Activated CD4-positive, CD25-positive, alpha-beta regulatory T cell treated with anti-CD3 and anti-CD28 coated beads, Interleukin-2, amount 50 U/mL, for 16 hours (primary cell): ENCODE measurements at places on chromosomes 4 and X.
A peak's percentile ranks its signal among the peaks of the same experiment; 100 is the strongest.

GRCh38 chr4:57501720-57502119, 391.5 kb upstream of the IGFBP7 start:
- DNase-seq: no peak

GRCh38 chr4:83605744-83606172, 69.8 kb downstream of the GPAT3 start:
- no peak for DNase-seq

DNA sequence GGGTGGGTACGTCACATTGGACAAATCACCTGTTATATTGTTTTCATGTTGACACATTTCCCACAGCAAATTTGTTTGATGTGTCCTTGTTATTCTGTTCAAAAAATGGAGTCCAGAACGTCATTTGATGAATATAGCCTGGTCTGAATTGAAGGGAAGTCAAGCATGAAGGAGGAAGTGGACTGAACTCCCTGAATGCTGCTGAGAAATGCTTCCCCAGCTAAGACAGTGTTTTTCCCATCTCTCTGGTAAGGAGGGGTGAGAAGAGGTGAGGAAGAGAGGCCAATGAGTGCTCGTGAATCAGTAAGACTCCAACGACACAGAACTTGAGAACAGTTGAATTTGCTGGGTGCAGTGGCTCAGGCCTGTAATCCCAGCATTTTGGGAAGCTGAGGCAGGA, 127.4 kb downstream of the RBM47 start:
- DNase-seq: no peak

DNA sequence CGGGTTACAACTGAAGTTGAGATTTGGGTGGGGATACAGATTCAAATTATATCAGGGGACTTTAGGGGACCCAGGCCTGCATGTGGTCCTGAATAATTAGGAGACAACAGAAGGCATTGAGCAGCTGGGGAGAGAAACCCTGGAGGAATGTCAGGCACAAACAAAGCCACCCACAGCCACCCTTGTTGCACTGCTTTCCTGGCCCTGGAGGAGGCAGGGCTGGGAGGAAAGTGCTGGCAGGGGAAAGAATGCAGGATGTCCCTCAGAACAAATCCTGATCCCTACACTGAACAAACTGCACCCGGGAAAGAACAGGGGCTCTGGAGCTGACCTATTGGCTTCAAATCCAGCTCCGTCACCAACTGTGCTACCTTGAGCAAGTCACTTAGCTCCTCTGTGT, 214.1 kb upstream of the ATP6AP2 start:
- no peak for DNase-seq

GRCh38 chr4:107333518-107333917, 297.4 kb upstream of the DKK2 start:
- no peak for DNase-seq

DNA sequence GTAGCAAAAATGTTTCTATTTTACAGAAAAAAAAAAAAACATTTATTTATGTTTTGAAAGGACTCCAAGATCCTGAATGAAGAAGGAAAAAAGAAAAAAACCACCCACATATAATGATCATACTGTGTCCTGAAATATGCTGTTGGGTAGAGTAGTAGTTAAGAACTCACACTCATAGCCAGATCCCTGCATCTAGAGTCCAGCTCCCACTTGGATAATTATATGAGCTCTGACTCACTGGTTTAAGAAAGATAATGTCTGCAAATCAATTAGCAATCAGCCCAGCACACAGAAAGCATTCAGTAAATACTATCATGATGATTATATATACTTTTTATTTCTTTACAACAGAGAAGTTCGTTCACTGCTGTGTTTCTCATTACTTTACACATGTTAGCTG, 46.7 kb upstream of the MXRA5 start:
- DNase-seq: no peak

- DNase-seq: no peak
Observed at GRCh38 chrX:27728291-27728690, 79.5 kb upstream of the MAGEB10 start.

DNA sequence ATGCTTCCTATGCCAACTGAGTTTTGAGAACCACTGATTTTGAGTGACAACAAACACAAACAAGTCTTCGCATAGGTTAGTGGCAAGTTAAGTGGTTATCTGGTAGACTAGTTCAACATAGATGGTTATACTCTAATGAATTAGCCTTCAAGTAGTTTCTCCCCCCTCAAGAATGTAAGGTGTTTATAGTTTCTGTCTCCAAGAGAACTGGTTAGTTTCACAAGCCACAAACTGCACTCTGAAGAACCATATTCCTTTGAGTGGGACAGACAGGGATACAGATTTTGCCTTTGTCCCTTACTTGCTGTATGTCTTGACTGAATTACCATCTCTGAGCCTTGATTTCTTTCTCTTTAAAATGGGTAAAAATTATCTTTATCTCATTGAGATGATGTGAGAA, 41.5 kb downstream of the PASD1 start:
- DNase-seq: no peak

DNA sequence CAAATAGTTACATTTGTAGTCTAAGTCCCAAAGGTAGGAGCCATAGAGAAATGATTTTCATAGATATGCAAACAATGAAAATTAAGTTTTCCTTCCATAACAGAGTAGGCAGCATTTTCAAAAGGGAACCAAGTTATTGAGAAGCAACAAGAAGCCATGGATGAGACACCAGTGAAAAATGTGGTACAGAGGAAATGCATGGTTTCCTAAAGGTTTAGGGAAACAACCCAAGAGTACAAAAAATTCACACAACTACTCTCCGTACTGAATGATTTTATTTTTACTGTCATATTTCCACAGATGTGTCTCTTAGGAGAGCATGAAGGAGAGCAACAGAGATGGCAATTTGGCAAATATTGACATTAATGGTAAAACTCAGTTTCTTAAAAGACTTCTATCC, 1408.9 kb upstream of the PCDH7 start:
- no peak for DNase-seq

DNA sequence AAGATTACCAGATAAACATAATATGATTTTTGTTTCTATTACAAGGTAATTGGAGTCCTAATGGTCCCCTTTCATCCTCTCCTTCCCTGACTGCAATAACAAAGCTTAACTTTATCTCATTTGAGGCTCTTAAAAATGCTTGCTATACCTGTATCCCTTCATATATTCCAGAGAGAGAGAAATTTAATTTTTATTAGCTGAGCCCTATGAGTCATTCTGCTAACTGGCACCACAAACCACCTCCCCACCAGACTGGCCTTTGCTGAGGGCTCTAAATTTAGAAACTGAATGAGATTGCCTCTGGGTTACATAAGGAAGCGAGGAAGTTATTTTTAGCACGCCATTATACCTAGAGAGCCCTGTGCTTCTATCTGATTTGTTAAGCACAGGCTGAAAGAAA, 27.4 kb downstream of the CBLL2 start:
- no peak for DNase-seq

- DNase-seq: peak; percentile 17
Observed at GRCh38 chr4:89438102-89438831, 130.7 kb upstream of the GPRIN3 start.

DNA sequence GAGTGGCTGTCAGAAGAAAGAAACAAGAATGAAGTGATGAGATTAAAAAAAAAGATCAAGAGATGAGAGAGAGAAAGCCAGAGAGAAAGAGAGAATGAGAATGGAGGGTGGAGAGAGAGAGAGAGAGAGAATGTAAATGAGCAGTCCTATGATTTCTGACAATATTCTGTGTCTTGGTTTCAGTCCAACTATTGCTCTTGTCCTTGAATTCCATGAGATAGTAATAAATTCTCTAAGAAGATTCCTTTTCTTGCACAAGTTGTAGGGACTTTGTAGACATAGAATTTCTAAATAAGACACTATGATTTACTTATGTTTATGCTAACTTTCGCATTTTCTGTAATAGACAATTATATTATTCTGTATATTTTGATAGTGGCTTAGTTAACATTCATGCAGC, 149.6 kb upstream of the CTSO start:
- DNase-seq: no peak

DNA sequence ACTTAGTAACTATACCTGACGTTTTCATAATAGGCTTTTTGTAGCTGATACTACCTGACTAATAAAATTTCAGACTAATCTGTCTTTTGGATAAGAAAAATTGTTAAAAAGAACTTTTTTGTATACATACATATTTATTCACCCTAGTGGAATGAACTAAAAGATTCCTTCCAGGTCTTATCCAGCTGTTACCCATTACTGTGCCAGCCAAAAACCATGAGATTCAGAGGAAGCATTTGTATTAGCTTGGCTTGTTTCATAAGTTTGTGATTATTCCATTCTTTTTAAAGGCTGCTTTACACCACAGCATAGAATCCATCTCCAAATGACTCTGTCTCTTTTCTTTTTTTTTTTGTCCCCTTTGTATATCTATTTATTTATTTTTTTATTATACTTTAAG, 149.4 kb downstream of the FAT4 start:
- no peak for DNase-seq

GRCh38 chr4:148097801-148098200, 344.4 kb downstream of the NR3C2 start:
- DNase-seq: no peak

- DNase-seq: no peak
Observed at GRCh38 chr4:91243132-91243531, 1060.6 kb upstream of the GRID2 start.

GRCh38 chrX:110066488-110067225, 63.7 kb downstream of the TMEM164 start:
- no peak for DNase-seq

DNA sequence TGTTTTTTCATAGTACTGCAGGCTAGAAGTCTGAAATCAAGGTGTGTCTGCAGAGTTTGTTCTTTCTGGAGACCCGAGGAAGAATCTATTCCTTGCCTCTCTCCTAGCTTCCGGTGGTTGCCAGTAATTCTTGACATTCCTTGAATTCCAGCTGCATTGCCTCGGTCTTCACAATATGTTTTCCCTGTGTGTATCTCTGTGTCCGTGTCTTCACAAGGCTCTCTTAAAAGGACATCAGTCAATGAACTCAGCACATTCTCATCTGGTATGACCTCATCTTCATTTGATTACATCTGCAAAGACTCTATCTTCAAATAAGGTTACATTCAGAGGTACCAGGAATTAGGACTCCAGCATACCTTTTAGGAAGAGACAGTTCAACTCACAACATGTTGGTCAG, 163.4 kb downstream of the BANK1 start:
- DNase-seq: no peak

DNA sequence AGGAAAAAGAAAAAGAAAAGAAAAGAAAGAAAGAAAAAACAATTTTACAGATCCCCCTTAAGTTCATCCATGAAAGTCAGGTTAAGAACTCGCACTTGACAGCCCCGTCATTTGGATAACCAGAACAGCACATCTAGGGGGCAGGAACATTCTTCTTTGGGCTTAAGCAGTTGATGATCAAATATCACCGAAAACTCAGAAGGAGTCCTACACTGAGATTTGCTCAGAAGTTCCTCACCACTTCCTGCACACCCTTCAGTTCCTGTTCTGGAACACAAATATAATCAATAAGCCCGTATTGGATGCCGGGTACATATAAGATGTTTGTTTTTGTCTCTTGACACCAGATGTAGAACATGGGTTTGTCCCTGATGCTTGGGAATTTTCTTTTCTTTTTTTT, 14.7 kb downstream of the NLGN3 start:
- DNase-seq: no peak

DNA sequence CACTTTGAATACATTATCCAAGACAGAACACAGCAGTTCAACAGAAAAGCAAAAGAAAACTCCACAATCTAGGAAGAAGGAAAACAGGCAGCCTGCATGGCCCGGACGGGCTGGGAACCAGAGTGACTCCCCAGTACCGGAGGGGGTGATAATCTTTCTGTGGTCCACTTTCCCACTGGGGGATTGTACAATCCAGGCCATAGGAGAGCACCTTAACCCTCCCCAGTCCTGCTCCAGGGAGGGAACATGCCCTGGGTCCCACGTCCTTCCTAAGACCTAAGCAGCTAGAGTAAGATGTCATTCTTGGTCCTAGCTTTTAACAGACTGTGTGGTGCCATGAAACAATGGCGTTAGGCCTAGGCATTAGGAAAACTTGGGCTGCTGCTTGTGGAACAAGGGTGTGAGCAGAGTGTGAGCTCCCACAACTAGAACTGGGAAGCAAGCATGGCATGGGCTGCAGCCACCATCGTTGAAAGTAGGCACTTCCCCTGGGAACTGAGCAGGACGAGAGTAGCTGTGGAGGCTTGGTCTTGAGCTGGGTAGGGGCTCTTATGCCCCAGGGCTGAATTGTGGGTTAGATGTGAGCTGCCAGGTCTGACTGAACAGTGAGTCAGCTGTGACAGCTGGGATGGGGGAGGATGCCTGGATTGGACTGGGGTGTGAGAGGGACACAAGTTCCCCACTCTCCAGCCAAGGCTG, 42.4 kb downstream of the NAT8L start:
- DNase-seq: no peak

DNA sequence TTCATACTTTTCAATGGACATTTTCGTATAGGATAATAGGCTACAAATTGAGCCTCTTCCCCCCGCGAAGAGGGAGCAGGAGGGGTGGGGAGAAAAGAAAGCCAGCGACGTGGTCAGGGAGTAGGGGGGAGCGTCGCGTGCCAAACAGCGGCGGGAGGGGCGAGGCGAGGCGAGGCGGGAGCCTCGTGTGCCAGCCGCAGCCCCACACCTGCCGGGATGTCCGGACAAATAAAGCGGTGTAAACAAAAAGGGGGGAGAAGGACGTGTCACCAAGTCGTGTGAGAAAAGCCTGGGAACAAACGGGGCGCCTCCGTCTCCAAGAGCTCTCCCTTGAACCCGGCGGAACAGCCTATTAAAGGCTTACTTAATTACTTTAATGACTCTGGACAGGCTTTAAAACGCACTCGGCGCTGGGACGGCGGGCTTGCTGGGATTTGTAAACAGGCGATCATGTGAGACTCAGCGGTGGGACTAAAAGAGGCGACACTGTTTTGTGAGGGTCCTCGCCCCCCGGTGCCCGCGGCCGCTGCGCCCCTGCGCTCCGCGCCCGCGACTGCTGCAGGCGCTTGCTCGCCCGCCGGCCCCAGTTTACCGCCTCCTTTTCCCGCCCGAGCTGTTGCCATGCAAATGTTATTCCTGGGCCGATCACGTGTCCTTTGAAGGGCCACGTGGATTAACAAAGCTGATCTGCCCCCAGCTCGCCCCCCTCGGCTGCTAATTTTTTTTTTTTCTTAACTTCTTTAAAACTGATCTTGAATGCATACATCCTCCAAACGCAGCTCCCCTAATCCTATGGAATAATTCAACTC, at the start of gene HELT:
HELT (plus strand) TSS at position 527 of the 809 bp plus-strand sequence. CDS start 439 bp downstream, outside the sequence.
- DNase-seq: no peak

- no peak for DNase-seq
Observed at GRCh38 chr4:2093265-2093664, 34.1 kb downstream of the NAT8L start.

DNA sequence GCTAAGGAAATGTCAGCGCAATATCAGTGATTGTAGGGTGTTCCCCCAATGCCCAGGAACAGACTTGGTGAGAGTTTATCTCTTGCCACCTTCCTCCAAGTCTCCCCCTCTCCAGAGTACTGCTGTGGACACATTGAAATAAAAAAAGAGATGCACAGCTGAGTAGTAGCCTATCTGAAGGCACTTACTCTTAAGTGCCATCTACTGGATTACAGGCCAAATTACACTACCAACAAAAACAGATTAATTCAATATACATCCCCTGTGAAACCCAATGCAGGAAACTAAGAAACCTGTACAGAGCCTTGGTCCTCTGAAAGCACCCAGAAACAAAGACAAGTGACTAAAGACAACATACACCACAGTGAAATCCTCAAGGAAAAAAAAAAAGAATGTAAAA, 460.3 kb downstream of the ZIC3 start:
- DNase-seq: no peak

- no peak for DNase-seq
Observed at GRCh38 chr4:184697956-184698355, 35.9 kb downstream of the CENPU start.
